ENCODE measurements at places on chromosomes 2 and 18. TPM values are rescaled to one million over a fixed set of nuclear protein-coding genes. Genes with fewer than 3 reads are reported as not detected.

DNA sequence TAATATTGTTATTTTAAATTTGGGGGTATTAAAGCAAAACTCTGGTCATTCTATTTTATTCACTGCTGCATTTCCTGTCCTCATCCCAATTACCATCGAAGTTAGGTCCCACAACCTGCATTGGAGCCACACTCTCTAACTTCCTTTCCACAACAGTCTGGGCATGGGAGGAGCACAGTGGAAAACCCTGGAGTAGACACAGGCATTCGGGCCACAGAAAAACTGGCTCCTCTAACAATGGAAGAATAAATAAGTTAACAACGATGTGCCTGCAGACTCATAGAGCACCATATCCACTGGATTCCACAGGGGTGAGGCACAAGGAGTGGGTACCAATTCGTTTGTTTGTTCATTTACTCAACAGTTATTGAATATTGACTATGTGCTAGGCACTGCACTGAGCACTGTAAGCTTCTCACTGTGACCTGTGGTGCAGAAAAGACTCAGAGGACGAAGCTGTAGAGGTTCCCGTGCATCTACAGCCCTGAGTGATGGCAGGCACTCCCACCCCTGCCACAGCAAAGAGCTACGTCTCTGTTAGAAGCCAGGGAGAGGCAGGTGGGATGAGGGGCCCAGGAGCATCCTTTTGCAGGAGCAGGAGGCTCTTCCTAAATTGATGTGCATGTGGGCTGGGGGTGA lies 154.2 kb upstream of the PGAP1 start:
- DNase-seq, result no peak

DNA sequence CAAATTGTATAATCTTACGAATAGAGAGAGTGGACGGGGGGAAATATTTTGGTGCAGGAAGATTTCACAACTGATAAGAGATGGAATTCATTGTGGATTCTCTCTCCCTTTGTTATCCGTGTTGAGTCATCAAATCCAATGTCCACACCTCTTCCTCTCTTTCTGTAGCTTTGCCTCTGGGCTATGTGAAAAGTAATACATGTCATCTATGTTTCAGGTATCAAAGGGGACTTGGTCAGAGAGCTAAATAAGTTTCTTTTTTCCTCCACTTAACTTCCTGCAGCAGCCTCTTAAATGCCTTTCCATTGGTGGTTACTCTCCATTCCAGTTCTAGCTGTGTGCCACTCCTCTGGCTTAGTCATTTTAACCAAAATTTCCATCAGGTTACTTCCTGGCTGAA lies 169.3 kb upstream of the NXPH2 start:
- no peak for DNase-seq

GRCh38 chr2:149040451-149040850 lies 2.0 kb downstream of the LYPD6B start:
- no peak for DNase-seq

GRCh38 chr18:9217743-9218451 lies 81.3 kb downstream of the ANKRD12 start:
- no peak for DNase-seq

DNA sequence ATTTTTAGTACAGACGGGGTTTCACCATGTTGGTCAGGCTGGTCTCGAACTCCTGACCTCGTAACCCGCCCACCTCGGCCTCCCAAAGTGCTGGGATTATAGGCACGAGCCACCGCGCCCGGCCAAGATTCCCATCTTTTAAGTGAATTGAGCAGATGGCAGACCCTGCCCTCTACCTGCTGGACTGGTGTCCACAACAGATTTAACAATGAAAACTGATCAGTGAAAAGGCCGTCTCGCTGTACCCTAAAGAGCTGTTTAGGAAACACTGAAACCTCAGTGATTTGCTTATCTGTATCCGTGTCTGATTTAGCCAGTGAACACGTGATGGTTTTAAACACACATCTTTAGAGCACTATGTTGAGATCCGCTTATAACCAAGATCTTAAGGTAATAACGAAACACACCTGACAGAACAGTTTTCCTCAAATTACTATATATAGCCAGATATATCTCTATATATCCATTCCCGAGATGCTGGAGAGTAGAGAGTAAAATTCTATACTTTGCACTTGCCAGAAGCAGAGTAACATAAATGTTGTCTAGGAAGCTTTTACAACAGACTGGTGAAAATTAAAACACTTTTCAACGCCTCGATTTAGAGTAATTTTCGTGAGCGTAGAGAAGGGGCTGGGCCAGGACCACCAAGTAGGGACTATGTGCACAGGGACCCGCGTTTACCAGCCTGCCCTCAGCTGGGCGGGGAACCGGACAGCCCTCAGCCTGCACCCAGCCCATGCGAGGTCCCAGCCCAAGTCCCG lies 594 bp downstream of the FAM161A start:
- DNase-seq, result no peak

The PRSS56 gene
- total RNA-seq, result not detected

GRCh38 chr2:29518646-29519337 lies 402.6 kb downstream of the ALK start:
- no peak for DNase-seq

GRCh38 chr18:11570769-11571412 lies 38.5 kb upstream of the SLC35G4 start:
- DNase-seq, result no peak

The FOXI3 gene
- total RNA-seq, result not detected

The C2orf80 gene
- not detected for total RNA-seq

The FAM110C gene
- total RNA-seq, result 4.0 TPM

GRCh38 chr2:206424134-206424533 lies 19.2 kb upstream of the ADAM23 start:
- DNase-seq, result no peak

GRCh38 chr2:238948765-238949641 lies 101.1 kb downstream of the TWIST2 start:
- DNase-seq, result peak; percentile 44

GRCh38 chr2:230915319-230915718 lies 9.7 kb downstream of the GPR55 start:
- no peak for DNase-seq

The POTEJ gene
- not detected for total RNA-seq

The TEKT4 gene
- 0.32 TPM for total RNA-seq

The TUBA4B gene
- total RNA-seq, result not detected

DNA sequence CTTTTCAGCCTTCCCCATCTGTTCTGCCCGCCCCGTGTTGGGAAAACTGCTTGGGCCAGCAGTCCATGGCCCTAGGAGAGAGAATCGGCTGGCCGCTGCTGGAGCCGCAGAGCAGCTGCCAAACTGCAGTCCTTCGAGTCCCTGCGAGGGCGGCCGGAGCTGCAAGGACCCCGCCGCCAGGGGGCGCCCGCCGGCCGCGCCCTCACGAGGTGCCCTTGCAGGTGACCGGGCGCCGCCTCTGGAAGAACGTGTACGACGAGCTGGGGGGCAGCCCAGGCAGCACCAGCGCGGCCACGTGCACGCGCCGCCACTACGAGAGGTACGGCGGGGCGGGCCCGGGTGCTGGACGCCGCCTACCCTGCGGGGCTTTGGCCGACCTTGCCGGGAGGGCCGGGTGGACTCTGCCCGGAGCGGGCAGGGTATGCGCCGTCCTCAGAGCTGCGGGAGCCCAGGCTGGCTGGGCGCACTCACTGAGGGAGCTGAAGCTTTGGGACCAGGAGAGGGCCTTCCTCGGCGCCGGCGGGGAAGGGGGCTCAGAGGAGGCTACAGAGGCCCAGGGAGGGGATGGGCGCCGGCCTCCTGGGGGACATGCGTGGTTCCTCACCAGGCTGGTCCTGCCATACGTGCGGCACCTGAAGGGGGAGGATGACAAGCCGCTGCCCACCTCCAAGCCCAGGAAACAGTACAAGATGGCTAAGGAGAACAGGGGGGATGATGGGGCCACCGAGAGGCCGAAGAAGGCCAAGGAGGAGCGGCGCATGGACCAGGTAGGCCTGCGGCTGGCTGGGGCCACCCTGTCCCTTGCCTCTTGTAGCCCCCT lies 13.6 kb downstream of the ARID5A start:
- no peak for DNase-seq

Data from cardiac septum (tissue), 1 donor.